ENCODE measurements at places on chromosomes 2 and 18.

- DNase-seq: no peak
Observed at GRCh38 chr2:178479758-178480226, 465 bp upstream of the PLEKHA3 start.

DNA sequence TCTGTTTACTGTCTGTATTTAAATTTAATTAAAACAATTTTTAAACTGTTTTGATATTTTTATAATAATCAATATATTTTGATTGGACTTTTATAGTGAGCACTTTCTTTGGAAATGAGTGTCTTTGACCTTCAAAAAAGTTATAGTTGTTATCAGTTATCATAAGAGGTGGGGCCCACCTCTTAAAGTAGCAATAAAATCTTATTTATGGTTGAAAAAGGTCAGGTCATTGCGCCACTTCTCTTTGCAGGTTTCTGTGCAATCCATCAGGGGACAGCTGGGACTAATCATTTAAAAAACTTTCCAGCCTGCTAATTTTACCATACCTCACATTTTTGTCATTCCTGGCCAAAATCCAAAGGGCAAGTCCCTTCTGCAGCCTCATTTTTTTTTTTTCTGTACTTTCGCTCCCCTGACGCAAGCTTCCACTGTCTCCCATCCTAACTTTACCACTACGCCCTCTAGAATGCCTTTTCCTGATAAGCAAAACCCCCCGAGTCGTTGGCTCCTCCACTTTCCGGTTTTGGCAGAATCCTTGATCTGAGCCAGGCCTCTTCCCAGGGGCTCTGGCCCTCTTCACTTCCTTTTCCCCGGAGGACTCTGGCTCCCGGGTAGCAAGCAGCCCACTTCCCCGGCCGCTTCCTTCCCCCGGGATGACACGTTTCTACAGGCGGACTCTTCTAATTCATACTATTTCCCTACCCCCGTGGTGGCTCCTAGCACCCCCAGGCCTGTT, 1.1 kb upstream of the SEH1L start:
- DNase-seq: peak; percentile 46

DNA sequence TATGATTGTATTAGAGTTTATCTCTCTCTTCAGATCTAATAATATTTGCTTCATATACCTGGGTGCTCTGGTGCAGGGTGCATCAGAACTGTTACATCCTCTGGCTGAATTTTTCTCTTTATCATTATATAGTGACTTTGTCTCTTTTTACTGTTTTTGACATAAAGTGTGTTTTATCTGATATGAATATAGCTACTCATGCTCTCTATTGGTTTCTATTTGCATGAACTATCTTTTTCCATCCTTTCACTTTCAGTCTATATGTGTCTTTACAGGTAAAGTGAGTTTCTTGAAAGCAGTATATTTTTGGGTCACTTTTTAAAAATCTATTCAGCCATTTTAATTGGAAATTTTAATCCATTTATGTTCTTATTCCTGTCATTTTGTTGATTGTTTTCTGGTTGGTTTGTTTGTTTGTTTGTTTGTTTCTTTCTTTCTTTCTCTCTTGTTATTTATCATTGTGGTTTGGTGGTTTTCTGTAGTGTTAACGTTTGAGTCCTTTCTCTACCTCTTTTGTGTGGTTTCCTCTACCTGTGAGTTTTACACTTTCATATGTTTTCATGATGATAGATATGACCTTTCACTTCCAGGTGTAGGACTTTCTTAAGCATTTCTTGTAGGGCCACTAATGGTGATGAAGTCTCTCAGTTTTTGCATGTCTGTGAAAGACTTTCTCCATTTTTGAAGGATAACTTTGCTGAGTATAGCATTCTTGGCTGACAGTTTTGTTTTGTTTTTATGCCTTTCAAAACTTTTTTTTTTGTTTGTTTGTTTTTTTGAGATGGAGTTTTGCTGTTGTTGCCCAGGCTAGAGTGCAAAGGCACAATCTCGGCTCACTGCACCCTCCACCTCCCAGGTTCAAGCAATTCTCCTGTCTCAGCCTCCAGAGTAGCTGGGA, 54.9 kb downstream of the CCNT2 start:
- no peak for DNase-seq

DNA sequence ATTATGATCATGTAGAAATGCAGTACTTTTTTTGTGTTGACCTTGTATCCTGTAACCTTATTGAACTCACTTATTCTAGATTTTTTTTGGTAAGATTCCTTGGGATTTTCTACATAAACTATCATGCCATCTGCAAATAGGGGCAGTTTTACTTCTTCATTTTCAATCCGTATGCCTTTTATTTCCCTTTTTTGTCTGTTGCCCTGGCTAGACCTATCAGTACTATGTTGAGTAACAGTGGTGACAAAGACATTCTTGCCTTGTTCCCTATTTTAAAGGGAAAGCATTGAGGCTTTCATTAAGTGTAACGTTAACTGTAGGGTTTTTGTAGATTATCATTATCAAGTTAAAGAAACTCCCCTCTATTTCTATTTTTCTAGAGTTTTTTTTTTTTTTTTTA, 92.3 kb downstream of the LYPD1 start:
- peak; percentile 99 for DNase-seq

DNA sequence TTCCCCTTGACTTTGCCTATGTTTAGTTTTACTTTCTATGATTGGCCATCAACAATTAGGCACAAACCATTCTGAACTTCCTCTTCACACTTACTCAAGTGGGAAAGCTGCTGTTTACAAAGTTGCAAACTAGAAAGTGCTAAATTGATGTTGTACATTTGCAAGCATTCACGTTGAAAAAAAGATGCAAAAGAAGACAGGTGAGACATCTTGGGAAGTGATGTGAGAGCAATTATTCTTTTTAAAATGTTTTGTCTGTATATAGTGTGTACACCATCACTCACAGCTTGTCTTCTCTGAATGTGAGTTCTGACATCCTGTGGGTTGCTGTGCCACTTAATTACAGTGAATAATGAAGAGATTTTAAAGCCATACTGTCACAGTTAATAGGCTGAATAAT, 874.1 kb upstream of the LRATD1 start:
- DNase-seq: peak; percentile 25

GRCh38 chr2:208586516-208586915, 179.9 kb downstream of the PTH2R start:
- no peak for DNase-seq

DNA sequence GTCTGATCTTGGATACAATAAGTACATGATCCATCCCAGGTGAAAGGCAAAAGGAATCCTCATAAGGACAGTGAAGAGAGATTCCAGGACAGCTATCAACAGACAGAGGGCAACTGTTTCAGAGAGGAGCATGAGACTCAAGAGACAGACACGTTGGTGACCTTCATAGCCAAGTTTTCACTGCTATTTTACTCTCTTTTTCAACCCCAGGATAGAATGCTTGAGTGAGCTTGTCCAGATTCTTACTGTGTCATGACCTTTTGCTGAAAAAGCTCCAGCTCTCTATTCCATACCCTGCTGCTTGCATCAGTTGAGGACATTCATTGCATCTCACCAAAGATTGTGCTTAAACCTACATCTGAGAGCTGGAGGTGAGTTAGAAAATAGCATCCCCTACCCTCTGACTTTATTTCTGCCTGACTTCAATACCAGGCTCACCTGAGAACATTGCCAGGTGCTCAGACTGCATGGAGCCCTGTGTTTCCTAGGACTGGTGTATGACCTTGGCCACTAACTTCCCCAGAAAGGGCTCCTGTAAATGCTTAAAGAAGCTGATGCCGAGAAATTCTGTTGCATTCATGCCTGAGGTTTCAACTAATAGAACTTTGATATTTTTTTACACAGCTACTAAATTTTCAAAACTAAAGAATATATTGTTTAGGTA, 70.4 kb upstream of the TMEM17 start:
- no peak for DNase-seq

DNA sequence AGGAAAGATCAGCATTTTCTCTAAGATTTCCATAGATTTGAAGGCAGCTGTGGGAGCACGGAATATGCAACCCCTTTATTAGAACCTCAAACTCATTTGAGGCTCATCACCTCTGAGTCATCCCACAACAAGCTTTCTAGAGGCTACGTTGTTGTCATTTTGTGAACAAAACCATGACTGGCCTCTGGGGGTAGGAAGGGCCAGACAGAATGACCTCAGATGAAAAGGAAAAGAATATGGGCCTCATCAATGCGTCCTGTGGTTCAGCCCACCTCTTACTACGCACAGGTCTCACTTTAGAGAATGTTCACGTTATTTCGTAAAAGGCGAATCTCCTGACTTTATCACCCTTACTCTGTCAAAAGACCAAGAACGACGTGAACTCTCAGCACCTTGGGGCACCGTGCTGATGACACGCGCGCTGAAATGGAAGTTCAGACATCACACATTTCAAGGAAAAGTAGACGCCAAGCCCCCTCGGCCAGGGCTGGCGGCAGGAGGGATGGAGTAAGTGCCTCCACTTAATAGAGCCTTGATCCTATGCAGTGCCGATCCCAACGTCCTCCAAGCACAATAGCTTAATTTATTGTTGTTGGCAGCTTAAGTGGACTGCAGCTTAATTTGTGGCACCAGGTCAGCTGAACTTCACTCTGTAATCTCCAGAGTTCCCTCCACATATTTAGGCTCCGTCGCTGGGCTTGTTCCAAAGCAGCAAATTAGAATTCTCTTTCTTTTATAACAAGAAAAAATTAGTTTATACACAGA, 208.3 kb downstream of the EIPR1 start:
- DNase-seq: no peak

DNA sequence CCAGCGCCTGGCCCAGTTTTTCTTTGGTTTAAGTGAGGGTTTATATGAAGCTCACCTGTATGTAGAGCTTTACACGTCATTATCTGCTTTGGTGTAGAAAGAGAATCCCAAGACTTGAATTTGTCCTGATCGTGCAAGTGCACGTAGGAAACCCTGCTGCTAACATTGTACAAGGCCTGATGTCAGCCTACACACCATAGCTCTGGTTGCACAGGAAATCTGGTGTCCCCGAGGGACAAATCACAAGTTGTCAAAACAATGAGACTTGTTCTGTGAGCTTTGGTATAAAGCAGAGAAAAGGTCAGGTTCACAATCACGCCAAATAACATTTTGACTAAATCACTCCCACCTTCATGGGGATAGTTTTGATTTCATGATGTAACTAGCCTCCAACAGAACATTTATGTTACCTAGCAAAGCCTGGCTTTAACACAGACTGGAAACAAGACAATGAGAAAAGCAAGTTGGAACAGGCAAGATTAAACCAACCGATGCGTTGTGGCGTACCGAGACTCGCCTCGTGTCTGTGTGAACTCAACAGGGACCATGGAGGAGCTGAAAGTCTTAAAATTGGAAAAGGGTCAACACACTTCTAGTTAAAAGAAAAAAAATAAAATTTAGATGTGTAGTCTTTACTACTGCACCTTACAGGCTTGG, 41.4 kb downstream of the ZAP70 start:
- DNase-seq: no peak

DNA sequence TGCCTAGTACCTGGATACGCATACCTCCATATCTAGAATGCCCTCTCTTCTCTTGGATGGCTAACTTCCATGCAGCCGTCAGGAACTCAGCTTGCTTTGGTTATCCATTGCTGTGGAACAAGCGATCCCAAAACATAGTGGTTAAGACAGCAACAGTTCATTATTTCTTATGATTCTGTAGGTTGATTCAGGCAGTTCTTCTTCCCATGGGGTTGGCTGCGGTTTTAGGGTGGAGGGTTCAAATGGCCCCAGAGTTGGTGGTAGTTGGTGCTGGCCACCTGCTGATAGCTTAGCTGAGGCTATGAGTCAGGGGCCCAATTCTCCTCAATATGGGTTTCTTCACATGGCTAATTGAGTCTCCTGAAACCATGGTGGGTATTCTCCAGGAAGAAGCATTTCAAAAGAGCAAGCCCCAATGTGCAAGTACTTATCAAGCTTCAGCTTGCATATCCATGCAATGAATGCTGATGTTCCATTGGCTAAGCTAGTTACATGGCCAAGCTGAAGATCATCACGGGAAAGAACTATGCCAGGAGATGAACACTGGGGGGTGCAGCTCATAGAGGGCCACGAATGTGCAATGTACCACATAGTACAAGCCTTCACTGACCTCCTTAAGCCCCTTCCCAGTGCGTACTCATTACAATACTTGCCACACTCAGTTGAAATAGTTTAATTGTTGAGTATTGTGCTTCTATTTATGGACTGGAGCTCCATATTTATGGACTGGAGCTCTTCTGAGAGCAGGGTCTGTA, 10.0 kb upstream of the RHOB start:
- DNase-seq: peak; percentile 18

DNA sequence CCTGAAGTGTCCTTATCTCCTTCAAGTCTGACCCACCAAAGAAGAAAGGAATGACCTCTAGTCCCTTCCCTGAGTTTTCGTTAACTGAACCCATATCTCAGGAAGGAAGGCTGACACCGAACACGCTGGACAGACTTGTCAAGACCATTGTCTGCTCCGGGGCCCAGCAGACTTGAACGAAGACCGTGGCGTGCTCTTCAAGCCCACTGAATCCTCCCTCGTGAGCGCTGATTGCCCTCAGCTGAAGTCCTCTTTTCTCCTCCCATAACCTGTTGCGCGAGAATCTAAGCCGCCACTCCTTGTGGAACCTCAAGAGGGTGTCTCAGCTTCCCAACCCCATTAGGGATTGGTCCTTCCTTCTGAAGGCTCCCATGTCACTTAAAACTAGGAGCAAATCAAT, 634 bp upstream of the CNDP1 start:
- DNase-seq: no peak

- peak; percentile 30 for DNase-seq
Observed at GRCh38 chr2:46545015-46545839, 65.9 kb downstream of the TMEM247 start.

- no peak for DNase-seq
Observed at GRCh38 chr18:500632-501405, at the start of gene COLEC12. Gene COLEC12 (minus strand): TSS chr18:500701. CDS start chr18:500514, 187 bp downstream.

- peak; percentile 40 for DNase-seq
Observed at GRCh38 chr2:191645434-191646162, 32.3 kb upstream of the NABP1 start.

DNA sequence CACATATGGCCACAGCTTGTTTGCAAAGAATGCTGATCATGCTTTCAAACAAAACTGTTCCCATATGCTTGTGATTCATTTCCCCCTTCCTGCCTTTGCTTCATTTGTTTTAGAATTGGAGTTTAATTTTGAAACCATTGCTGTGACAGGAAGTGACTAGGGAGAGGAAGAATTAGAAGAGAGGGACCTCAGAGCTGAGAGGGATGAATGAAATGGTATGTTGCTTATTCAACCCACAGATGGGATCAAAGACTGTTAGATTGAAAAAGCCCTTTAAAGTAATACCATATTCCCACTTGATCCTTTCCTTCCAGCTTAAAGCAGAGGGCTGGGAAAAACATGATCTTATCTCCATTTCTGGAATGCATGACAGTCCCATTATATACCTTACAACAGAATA, 106.2 kb upstream of the RNF152 start:
- peak; percentile 54 for DNase-seq

Measured in MV-4-11 (cell line).